ENCODE measurements at places on chromosomes 1 and 21.

DNA sequence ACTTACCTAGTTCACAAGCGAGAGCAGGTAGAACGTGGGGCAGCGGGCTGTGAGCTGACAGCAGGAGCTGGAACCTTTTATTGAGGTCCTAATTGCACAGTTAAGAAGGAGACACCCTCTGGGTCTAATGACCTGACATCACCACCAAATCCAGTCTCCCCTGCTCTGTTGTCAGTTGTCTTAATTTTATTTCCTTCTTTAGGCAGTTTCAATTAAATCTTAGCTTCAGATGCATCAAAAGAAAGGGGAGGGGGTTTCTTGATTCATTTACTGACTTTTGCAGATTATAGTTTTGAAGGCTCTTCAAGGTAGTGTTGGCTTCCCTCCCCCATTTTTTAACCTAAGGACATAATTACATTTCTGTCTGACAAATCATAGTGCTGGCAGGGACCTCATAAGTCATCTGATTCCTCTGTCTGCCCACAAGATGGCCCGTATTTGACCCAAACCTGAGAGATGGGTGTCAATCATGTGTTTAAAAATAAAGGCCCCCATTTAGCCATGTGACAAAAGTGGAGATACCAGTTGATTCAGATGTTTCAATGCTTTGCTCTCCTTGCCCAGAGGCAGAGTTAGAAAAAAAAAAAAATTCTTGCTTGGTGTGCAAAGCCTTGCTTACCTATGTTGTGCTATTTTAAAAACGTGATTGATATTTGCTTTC, at the start of gene TCHHL1:
TCHHL1 (minus strand) TSS at position 51 of the 661 bp plus-strand sequence. CDS start 921 bp downstream, outside the sequence.
- ATAC-seq: no peak

DNA sequence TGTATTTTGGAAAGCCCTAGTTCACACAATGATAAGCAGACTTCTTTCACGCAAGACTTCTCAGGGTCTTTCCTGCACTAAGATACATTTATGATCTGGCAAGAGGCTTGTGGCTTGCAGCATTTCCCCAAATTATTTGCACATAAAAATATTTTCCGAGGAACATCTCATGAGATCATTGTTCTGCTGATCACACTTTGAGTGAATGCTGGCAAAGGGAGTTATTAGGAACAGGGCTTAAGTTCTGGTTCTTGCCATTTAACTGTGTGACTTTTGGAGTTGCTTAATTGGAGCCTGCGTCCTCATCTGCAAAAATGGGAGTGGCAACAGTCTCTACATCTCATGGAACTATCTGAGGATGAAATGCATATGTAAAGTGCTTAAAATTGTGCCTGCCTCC, 50.2 kb downstream of the GADD45A start:
- peak; percentile 25 for ATAC-seq

DNA sequence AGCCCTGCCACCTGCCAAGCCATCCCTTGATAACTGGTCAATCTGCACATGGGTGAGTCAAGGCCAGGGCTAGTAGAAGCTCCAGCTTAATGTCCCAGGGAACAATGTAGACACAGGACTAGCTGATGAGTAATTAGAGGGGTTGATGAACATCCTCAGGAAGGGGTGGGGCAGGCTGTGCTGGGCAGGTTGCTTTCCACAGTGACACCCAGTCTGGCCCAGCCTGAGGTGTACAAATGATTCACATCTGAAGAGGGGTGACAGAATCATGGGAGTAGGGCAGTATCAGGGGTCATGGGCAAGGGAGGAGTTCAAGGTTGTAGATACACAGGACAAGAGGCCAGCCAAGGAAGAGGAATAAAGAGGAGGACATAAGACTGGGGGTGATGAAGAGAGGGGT, 4.3 kb downstream of the LPAR3 start:
- ATAC-seq: no peak

- ATAC-seq: no peak
Observed at GRCh38 chr1:91783423-91784170, 102.4 kb downstream of the TGFBR3 start.

GRCh38 chr1:220526294-220526693, 1.6 kb upstream of the MARK1 start:
- ATAC-seq: no peak

GRCh38 chr1:21344750-21345443, 54.6 kb upstream of the ECE1 start:
- peak; percentile 35 for ATAC-seq

- ATAC-seq: no peak
Observed at GRCh38 chr1:226624526-226624925, 76.0 kb downstream of the STUM start.

All from gastroesophageal sphincter (tissue), 4 donors.